Activated CD8-positive, alpha-beta memory T cell treated with anti-CD3 and anti-CD28 coated beads for 24 hours (primary cell): ENCODE measurements at places on chromosomes 2 and 18.
A peak's percentile ranks its signal among the peaks of the same experiment; 100 is the strongest.

DNA sequence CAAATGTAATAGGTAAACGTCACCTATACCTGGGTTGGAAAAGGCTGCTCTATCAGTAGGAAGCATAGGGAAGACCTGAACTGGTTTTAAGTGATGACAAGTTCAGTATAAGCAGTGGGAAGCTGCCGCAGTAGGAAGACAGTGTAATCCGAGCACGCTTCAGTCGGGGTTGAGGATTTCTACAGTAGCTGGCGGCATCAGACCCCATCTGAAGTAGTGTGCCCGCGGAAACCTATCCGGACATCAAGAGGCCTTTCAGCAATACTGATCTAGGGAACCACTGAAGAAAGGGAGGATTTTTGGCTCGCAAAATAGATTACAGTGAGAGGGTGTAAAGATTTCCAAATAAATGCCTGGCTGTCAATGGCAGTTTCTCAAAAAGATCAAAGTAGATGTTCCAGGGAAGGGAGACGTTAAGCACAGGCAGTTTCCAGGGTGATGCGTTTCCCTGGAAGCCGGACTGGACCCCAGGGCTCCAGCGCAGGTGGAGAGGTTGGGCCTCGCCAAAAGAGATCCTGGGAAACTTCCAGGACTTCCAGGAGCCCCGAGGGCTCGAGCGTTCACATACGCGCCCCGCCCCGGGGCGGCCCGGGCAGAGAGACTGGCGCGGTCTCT lies 5.3 kb downstream of the LOXL3 start:
- DNase-seq = no peak

DNA sequence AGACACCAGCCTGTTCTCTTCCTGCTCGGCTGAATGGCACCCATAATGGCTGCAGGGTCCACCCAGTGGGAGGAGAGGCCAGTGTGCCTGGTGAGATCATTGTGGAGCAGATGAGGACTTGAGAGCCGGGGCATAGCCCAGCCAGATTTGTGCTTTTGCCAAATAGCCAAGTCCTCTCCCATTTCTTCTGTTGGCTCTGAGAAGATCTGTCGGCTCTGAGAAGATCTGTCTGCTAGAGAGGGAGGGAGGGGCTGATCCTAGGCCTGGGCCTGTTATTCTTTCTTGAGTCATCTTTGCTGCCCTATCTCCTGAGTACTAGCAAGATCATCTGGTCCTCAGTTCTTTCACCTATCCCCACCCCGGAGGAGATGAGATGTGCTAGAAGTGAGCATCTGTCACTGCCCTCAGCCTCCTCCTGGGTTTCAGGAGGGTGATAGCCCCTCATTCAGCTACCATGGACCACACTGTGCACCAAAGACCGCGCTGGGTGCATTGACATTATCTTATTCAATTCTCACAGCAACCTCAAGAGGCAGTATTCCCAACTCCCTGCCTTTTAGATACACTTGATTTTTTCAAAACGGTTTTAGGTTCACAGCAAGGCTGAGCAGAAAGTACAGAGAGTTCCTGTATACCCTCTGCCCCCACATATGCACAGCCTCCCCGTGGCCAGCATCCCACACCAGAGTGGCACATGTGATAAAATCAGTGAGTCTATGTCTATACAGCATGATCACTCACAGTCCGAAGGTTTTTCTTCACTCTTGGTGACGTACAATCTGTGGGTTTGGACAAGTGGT lies 98.6 kb downstream of the CAPN13 start:
- peak; percentile 52 for DNase-seq

DNA sequence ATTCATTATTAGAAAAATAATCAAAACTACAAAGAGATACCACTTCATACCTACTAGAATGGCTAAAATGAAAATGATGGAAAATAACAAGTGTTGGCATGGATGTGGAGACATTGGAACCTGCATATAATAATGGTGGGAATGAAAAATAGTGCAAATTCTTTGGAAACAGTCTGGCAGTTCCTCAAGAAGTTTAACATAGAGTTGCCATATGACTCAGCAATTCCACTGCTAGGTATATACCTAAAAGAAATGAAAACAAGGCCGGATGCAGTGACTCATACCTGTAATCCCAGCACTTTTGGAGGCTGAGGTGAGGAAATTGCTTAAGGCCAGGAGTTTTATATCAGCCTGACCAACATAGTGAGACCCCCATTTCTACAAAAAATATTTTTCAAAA lies 41.6 kb upstream of the ACYP2 start:
- no peak for DNase-seq

DNA sequence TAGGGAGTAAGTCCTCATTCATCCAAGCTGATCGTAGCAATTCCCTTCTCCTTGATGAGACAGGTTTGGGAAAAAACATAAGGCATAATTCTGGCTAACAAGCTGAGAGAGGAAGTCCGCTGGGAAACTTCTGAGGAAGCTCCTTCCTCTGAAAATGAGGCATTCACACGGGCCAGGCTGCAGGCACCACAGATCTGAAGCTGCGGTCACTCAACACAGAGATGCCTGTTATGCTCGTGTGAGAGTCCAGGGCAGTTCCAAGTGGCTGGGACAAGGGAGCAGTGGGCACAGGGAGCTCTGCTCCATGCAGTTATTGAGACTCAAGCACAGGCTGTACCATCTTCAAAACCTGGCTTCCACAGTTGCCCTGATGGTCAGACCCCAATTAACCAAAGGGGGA lies 200.9 kb upstream of the ID2 start:
- DNase-seq = no peak

GRCh38 chr2:183078464-183079138 lies at the start of gene DUSP19:
DUSP19 (plus strand) TSS chr2:183078747; CDS start chr2:183078934, 187 bp downstream.
- DNase-seq = peak; percentile 97

- no peak for DNase-seq
Measured at GRCh38 chr2:186716899-186717298, 23.0 kb downstream of the FAM171B start.

- no peak for DNase-seq
Measured at GRCh38 chr2:150413910-150414309, 73.6 kb downstream of the RND3 start.

- DNase-seq = no peak
Measured at GRCh38 chr2:102660574-102660973, 41.2 kb downstream of the SLC9A2 start.

DNA sequence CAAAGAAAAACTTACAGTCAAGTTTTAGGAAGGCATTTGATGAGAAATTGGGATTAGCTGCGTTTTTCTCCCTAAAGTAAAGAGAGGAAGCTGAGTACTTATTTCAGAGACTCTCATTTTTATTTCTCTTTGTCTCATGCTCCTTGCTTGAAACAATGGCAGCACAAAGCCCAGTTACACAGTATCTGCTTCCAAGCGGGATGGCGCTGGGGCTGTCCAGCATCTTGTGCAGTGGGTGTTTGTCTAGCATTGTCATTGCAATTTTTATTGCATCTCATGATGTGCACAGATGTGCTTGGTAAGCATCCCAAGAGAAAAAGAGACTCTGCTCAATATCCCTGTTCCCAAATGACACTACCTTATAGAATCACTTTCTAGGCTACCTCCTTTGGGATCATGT lies 102.8 kb upstream of the ZNF521 start:
- no peak for DNase-seq

- no peak for DNase-seq
Measured at GRCh38 chr2:236352761-236353593, 88.8 kb upstream of the ASB18 start.

DNA sequence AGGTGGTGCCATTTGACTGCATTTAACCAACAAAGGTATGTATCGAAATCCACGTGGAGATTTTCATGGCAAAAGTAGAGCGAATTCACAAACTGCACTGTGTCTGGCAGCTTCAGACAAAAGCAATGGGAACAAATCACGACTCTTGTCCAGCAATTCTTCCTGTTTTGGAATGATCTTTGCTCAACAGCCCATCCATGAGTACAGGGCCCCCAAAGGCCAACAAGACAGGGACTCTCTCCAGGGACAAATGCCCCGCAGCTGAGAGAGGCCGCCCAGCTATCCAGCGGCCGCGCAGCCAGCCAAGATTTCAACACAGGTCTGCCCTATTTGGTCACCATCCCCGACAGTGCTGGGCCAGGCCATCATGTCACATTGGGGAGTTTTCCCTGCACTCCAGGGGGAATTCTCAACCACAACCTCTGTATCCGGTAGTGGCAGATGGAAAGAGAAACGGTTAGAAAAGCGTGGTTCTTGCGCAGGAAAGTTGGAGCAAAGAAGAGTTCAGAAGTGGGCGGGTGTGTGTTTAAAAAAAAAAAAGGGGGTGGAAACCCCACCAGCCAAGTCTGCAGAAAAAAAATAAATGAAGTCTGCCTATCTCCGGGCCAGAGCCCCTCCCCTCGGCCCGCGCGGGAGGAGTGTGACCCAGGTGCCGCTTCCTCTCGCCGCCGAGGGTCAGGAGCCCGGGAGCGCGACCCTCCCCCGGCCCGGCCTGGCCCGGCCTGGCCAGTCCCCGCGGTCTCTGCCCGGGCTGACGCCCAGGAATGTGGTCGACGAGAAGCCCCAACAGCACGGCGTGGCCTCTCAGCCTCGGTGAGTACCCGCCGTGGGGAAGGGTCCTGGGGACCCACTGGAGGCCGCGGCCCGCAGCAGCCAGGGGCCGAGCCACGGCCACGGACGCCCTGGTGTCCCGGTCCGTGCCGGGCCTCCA lies at the start of gene GYPC:
Gene GYPC (plus strand): TSS at position 659 of the 931 bp plus-strand sequence. CDS start 106 bp downstream, at position 765.
- peak; percentile 83 for DNase-seq

DNA sequence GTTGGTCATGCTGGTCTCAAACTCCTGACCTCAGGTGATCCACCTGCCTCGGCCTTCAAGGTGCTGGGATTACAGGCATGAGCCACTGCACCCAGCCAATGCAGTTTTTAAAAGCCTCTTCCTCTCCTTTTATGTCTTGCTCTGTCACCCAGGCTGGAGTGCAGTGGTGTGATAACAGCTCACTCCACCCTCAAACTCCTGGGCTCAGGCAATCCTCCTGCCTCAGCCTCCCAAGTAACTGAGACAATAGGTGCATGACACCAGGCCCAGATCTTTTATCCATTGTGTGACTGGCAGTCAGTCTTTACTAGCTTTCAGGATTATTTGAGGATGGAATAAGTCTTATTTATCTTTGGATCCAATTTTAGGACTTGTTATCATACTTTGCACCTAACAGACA lies 13.2 kb downstream of the KCTD18 start:
- DNase-seq = no peak

DNA sequence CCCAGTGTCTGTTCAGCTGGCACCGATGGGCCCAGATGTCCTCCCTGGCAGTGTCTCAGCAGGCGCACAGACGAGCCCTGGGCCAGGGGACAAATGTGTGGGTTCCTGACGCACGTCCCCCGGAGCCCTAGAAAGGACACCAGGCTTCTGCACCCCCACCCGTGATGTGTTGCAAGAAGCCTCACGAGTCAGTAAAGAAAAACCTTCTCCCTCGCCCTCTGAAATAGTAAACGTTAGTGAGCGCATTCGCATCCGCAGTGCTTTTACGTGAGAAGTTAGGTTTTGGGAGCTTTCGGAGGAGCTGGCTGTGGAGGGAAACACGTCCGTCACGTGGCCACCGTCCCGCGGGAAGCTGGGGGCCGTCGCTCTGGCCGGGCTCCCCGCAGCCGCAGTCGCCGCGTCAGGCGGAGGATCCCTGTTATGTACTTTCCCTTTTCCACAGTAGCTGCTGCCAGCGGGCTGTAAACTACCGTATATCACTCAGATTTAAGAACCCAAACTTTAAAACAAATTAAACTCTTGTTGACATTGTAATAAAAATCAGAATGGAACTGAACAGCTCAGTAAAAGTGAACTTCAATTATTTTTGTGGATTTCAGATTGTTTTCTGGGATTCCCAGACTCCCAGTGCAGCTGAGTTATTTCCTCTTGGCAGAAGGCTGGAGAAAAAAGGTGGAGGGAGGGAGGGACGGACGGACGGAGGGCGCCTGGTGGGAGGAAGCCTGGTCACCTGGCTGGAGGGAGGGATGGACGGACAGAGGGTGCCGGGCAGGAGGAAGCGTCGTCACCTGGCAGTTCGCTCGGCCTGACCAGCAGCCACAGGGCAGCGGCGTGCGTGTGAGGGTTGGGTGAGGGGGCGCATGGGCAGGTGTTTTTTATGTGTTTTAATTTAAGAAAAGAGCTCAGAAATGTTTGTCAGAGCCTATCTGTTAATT lies 112.1 kb downstream of the NFATC1 start:
- DNase-seq = no peak

GRCh38 chr18:59633317-59633716 lies 63.9 kb downstream of the CCBE1 start:
- DNase-seq = no peak

GRCh38 chr2:205656941-205657340 lies 25.4 kb upstream of the NRP2 start:
- DNase-seq = no peak

DNA sequence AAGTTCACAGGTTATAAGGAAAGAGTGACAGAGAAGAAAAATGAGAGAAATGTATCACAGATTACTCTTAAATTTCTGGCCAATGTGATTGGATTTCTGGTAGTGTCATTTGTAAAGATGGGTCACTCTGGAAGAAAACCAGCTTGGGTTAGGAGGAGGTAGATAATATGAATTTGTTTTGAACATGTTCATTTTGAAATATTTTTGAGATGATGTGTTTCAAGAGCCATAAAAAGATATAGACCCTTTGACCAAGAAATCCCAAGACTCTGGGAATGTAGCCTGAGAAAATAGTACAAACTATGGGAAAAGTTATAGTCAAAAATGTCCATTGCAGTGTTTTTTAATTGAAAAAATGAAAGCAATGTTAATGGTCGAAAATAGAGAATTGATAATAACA lies 70.7 kb downstream of the CALCRL start:
- DNase-seq = no peak

- no peak for DNase-seq
Measured at GRCh38 chr2:149313512-149313972, 16.8 kb upstream of the LYPD6 start.

DNA sequence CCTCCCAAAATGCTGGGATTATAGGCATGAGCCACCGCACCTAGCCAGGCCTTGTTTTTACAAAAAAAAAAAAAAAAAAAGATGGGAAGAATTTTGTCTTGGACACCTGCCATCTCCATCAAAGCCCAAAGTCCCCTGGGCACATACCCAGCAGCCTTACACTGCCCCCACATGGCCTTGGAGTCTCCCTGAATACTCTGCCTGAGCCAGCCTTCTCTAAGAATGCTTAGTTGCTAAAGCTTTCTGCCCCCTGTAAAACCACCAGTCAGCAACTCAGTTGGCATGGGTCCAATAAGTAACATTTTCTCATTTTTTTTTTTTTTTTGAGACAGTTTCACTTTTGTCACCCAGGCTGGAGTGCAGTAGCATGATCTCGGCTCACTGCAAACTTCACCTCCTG lies 40.6 kb downstream of the SPC25 start:
- no peak for DNase-seq

- no peak for DNase-seq
Measured at GRCh38 chr2:74481431-74481830, 1.4 kb downstream of the CCDC142 start.

GRCh38 chr2:64946769-64947247 lies 42.4 kb upstream of the SLC1A4 start:
- DNase-seq = no peak

GRCh38 chr2:176852667-176853066 lies 359.9 kb upstream of the HNRNPA3 start:
- DNase-seq = no peak
